Activated CD4-positive, alpha-beta T cell treated with anti-CD3 and anti-CD28 coated beads, Interleukin-2, amount 50 U/mL, for 24 hours (primary cell): ENCODE measurements at places on chromosomes 4 and X.
A peak's percentile ranks its signal among the peaks of the same experiment; 100 is the strongest.

- DNase-seq = no peak
Observed at GRCh38 chr4:20395160-20395773, 143.6 kb downstream of the SLIT2 start.

- no peak for DNase-seq
Observed at GRCh38 chr4:159016593-159017024, 86.3 kb upstream of the RAPGEF2 start.

- no peak for DNase-seq
Observed at GRCh38 chr4:38223782-38224236, 263.6 kb downstream of the PTTG2 start.

DNA sequence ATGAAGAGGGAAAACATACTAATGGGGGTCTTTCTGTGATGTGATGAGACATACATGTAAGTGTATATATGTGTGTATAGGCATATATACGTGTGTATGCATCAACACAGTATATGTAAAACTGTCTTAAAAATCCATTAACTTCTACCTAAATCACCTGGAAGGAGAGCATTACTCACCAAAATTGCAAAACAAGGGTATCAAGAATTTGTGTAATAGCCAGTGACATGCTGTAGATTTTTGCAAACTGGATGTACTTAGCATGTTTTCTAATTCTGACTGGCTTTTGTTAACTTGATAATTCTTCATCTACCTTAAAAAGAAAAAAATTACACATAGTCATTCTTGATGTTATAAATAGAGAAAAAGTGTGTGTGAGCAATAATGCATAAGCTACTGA, 104.7 kb downstream of the PRRG1 start:
- DNase-seq = no peak

DNA sequence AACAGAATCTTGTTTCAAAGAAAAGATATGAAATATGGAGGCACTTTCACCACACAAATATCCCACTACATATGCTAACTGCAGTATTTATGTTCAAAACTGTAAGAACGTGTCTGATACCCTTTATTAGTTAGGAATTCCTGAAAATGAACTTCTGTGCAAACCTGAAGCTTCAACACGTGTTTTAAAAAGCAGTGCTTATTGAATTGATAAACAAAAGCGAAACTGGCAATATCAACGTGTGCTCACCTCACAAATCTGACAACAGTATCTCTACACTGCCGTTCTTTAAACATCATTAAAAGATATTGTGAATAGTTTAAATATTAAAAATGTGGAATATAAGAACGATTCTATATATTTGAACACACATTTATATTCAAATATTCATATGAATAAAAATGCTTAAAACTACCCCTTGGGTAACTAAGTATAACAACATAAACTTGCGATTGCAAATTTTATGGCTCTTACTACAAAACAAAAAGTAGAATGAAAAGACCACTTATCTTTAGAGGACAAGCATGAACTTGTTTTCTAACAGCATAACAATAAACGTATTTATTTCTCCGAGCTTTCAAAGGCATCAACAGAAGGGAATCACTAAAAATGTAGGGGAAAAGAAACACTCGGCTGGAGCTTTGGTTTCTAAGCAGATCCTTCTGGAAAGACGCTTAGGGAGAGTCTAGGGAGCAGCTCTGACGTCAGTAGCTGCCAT, at the start of gene LRP2BP:
LRP2BP (minus strand) TSS at position 687 of the 718 bp plus-strand sequence. CDS start 17,738 bp downstream, outside the sequence.
- no peak for DNase-seq

- DNase-seq = no peak
Observed at GRCh38 chr4:16909281-16909680, 10.8 kb upstream of the LDB2 start.

- no peak for DNase-seq
Observed at GRCh38 chr4:113674251-113674650, 87.3 kb downstream of the CAMK2D start.

DNA sequence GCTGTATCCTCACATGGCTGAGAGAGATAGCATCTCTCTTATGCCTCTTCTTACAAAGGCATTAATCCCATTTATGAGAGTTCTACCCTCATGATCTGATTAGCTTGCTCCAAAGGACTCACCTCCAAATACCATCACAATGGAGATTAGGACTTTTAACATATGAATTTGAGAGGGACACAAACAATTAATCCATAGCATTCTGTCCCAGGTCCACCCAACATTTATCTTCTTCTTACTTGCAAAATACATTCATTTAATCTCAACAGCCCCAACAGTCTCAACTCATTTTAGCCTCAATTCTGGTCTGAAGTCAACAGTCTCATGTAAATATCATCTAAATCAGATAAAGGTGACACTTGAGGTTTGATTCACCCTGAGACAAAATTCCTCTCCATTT, 555.4 kb downstream of the RAB28 start:
- no peak for DNase-seq

DNA sequence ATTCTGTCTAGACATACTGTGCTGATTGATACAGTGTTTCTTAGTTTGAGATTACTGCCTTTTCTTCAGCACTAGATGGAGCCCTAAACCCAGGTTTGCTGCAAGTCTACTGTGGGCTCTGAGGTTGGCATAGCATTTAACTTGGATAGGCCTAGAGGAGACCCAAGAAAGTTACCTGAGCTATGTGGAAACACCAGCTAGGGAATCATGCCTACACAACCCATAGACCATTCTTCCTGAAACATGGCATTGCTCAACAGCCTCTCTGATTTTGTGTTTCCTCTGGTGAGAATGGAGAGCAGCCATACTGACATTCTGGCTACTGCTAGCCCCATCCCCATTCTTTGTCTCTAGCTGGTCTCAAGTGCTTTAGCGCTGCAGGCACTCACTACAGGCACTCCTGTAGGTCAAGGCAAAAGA, 287.7 kb upstream of the PCDH18 start:
- no peak for DNase-seq

- no peak for DNase-seq
Observed at GRCh38 chrX:119816300-119816699, 24.9 kb upstream of the RPL39 start.

DNA sequence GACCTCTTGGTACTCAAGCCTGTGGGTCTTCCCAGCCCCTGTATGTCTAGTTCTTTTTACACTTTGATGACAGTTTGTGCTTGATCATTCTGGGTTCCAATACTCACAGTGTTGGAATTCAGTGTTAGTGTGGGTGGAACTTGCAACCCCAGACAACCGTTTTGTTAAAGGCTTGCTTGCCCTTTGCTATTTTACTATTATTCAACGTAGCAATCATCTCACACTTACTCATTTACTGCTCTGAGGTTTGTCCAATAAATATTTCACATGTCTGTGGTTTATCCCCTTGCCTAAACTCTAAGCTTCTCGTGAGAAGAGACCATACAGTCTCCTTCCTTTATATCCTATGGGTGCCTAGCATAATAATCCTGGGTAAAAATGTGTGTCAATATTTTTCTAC, 15.3 kb downstream of the CCNG2 start:
- DNase-seq = no peak

- peak; percentile 38 for DNase-seq
Observed at GRCh38 chr4:41882625-41883347, 52.4 kb upstream of the TMEM33 start.

GRCh38 chr4:184850431-184851199, 24.8 kb upstream of the ACSL1 start:
- DNase-seq = no peak

DNA sequence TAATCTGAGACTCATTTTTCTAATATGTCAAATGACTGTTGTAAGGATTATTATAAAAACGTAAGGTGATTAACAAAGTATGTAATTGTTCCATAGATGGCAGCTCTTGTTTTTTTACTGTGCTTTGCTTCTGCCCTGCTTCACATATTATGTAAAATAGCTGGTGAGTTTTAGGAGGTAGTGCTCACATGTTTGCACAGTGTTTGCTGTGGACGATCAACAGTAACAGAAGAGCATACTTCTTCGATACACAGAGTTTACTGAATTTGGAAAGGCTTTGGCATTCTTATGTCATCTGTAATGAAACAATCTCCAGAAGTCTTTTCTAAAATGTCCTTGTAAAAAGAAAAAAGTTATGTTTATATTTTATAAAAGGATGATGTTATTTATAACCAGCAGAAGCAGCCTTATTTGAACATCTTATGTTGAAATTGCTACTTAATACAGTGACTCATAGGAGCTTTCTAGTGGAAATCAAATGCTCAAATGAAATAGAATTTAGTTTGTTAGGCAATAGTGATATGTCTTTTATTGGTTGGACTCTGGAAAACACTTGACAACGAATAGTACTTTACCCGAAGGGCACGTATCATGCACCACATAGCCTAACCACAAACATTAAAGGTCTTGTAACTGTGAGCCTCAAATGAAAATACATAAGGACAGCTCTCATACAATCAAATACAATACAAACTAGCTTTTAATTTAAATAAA, 1.9 kb upstream of the MTTP start:
- DNase-seq = no peak

GRCh38 chr4:169312690-169313422, 42.1 kb upstream of the SH3RF1 start:
- DNase-seq = no peak

GRCh38 chrX:109696146-109696740, 36.8 kb downstream of the ACSL4 start:
- DNase-seq = no peak

- no peak for DNase-seq
Observed at GRCh38 chr4:108449129-108449528, 171.2 kb upstream of the RPL34 start.

DNA sequence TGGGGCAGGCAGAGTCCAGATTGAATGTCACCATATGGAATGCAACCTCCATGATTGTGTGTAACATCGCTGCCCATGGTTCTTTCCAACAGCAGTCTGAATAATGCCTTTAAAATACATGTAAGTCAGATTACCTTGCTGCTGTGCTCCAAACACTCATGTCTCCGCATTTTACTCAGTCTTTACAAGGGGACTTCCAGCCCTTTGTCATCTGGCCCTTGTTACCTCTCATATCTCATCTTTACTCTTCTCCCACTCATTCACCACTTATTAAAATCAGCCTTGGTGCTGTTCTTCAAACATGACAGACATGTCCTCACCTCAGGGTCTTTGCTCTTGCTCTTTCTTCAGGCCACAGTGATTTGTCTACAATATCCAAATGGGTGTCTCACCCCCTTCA, 200.4 kb upstream of the GYPA start:
- no peak for DNase-seq

DNA sequence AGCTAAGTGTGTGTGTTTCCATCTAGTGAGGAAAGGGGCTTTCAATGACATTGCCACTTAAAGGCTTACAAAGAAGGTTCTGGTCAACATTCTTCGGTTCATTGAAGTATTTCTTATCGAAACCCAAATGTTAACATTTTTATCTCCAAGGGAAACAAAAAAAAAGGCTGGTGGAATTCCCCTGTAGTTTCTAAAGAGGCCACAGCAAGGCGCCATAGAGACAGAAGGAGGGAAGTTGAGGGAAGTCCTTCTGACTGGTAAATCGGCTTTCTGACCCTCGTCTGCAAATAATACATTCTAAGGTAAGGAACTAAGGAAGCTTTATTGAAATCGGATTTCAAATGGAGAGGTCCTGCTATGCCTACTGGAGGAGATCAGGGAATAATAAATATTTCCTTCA, 1.7 kb upstream of the ZFP42 start:
- no peak for DNase-seq

DNA sequence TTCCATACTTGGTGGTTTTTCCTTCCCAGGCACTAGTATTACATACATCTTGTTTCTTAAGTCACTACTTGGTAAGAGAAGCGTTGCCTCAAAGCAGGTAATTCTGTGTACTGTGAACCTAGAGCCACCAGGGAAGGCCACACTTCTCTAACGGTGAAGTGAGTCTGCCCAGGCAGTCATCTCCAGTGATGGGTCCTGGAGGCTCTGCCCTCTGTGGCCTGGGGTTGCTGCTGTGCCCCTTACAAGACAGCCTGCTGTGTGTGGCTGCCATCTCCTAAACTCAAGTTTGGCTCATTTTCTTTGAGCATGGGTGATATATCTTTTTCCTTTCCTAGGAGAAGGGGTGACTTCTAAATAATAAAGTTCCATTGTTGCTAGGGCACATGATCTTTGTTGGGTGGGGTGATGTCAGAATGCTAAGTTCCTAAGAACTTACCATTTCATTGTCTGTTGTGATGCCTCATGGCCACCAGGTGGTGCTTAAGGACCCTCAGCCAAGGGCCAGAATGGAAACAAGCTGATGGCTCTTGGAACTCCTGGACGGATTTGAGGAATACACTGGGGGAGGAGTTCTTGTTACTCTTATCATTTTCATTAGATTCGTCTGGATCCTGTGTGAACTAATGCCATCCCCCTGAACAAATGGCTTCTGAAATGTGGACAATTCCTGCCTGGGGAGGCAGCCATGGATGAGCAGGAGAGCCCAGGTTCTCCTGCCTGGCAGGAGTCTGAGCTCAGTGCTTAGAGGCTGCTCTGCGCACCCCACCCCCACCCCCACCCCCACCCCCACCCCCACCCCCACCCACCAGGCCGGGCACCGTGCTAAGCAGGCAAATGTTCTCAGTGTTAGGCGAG, 41.1 kb upstream of the WDR1 start:
- peak; percentile 33 for DNase-seq

GRCh38 chrX:720825-721224, 90.2 kb downstream of the SHOX start:
- DNase-seq = no peak

GRCh38 chr4:189912170-189912569, 28.5 kb upstream of the FRG1 start:
- no peak for DNase-seq

- DNase-seq = no peak
Observed at GRCh38 chr4:7781993-7782392, 157.7 kb downstream of the AFAP1 start.

DNA sequence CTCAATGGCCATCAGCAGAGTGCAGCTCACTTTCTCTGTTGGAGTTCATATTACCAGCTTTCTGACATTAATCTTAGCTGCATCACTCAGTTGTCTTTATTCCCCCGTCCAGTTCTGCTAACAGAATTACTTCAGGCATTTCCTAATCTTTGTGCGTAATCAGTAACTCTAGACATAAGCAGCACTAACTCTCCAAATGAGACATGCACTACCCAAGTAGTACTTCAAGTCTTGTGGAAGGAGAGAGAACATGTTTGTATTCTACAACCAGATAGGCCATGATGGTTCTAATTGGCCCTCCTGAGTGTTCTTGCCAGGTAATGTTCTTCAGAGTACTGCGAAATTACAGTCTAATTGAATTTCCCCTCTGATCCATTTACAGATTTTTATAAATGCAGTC, 448.5 kb upstream of the RPS6KA3 start:
- DNase-seq = no peak

- peak; percentile 29 for DNase-seq
Observed at GRCh38 chr4:1072830-1073446, 40.4 kb downstream of the RNF212 start.

GRCh38 chr4:110853242-110853641, 230.4 kb upstream of the PITX2 start:
- DNase-seq = no peak
